Activated T-cell treated with anti-CD3 and anti-CD28 coated beads for 24 hours (primary cell): ENCODE measurements at places on chromosomes 6 and 20.
A peak's percentile ranks its signal among the peaks of the same experiment; 100 is the strongest.

- DNase-seq = no peak
Observed at GRCh38 chr6:28134015-28134414, 7.7 kb upstream of the ZKSCAN8 start.

- DNase-seq = no peak
Observed at GRCh38 chr20:8673116-8673515, 395.8 kb upstream of the PLCB4 start.

GRCh38 chr20:59823030-59823423, 110.4 kb downstream of the SYCP2 start:
- no peak for DNase-seq

GRCh38 chr20:48653706-48654051, 174.1 kb downstream of the PREX1 start:
- DNase-seq = no peak

- DNase-seq = no peak
Observed at GRCh38 chr6:166599205-166599604, 12.7 kb upstream of the RAMACL start.

GRCh38 chr6:36336779-36337241, at the start of gene BNIP5:
Gene BNIP5 (minus strand): TSS chr6:36336888. CDS start chr6:36330690, 6,198 bp downstream.
- no peak for DNase-seq

GRCh38 chr6:22071270-22072041, 225.4 kb downstream of the PRL start:
- no peak for DNase-seq

DNA sequence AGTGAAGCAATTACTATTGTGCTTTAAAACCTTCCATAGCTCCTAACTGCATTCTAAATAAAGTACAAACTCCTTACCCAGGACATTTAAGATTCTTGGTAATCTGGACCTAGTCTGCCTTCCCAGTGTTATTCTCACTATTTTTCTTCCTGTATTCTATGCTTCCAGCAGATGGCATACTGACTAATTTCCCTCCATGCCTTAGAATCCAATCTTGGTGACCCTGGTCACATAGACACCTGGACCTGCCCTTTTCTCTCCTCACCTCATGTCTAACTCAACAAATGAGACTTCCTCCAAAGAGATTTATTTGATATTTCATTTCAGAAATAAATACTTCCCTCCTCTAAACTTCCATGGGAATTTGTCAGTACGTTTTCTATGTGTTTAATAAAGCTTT, 25.8 kb downstream of the ROS1 start:
- DNase-seq = no peak

- DNase-seq = no peak
Observed at GRCh38 chr6:142879076-142879475, 65.9 kb downstream of the HIVEP2 start.

- DNase-seq = no peak
Observed at GRCh38 chr6:80622641-80623040, 516.2 kb downstream of the BCKDHB start.

DNA sequence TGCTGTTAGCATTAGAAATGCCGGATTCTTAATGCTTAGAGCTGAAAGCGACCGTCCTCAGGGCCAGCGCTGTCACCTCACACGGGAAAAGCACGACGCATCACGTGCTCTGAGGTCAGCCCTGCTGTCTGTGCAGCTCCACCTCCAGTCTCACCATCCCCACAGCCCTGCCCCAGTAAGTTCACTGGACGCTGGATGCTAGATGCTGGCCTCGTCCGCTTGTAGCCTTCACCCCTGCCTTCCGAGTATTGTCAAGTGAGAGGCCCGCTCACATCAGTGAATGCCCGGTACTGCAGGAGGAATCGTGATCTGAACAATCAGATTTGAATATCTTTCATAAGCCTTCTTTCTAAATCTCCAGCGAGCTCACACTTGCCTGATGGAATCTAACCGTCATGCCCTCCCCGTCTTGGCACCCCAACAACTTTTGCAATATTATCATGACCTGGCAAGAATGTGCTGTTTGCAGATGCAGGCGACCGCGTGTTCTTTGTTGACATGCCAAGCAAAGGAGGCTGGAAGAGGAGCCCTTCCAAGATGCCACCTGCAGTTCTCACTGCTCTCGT, 64.9 kb downstream of the DLL1 start:
- no peak for DNase-seq

- DNase-seq = no peak
Observed at GRCh38 chr6:163904186-163904585, 489.7 kb downstream of the QKI start.

DNA sequence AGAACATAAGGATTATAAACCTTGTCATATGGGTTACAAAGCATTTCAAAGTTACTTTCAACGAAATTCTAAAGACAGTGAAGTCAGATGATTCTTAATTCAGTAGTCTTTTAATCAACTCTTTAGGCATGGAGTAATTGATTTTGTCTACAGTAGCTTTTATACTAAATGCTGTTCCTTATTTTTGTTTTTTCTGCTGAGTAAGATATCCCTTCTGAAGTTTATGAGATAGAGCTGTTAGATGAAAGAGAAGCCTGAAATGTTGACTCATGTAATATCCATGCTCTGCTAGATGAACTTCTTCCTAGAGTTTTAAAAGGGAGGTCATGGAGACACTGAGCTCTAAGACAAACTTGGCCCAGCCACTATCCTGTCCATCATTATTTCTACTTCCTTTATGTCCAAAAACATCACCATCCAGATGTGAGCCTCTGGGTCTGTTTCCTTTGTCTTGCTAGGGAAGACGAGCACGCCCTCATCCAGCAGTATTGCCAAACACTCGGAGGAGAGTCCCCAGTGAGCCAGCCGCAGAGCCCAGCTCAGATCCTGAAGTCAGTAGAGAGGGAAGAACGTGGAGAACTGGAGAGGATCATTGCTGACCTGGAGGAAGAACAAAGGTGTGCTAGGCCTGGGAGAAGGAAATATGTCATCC, 550.3 kb downstream of the UTRN start:
- DNase-seq = no peak

GRCh38 chr6:117919275-117919674, 12.2 kb downstream of the SLC35F1 start:
- DNase-seq = no peak

GRCh38 chr6:90285611-90286381, 10.8 kb downstream of the BACH2 start:
- peak; percentile 41 for DNase-seq

GRCh38 chr6:135640048-135640447, 142.5 kb upstream of the AHI1 start:
- DNase-seq = no peak

DNA sequence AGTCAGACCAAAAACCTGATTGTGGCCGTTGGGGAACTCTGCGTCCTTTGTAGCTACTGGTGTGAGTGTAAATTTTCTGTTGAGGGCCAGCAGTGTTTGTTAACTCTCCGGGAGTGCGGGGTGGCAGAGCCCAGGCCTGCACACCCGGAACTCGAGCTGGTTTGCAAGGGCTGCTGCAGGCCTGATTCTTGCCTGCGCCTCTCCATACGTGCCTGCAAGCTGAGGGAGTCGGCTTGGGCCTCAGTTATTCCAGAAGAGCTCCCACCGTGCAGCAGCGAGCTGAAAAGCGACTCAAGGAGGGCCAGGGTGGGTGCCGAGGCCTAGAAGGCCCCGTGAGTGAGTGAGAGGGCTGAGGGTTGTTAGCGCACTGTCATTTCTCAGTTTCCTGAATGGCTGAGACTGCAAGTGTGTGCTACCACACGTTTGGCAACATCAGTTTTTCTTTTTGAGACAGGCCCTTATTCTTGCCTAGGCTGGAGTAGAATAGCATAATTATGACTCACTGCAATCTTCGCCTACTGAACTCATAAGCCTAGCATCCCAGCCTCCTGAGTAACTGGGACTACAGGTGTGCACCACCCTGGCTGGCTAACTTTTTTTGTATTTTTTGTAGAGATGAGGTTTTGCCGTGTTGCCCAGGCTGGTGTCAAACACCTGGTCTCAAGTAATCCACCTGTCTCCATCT, 33.9 kb upstream of the KIF13A start:
- no peak for DNase-seq

DNA sequence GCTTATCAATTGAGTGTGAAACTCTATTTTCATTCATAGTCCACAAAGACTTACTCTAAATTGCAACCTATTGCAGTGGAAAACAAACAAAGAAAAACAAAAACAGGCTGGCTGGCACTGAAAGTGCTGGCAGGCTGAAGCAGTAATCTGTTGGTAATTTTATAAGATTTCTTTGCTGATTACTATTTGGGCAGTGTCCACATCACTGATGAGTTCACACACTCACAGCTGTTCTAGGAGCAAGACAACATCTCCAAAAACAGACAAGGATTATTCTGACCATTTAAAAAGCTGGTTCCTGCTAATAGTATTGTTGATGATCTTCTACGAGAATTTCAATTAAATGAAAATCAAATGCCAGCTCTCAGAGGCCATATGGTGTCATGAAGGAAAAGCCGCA, 26.9 kb downstream of the MARCKS start:
- DNase-seq = no peak

GRCh38 chr6:77450924-77451323, 12.4 kb downstream of the HTR1B start:
- no peak for DNase-seq

GRCh38 chr20:34797012-34797995, 28.1 kb downstream of the NCOA6 start:
- DNase-seq = no peak

DNA sequence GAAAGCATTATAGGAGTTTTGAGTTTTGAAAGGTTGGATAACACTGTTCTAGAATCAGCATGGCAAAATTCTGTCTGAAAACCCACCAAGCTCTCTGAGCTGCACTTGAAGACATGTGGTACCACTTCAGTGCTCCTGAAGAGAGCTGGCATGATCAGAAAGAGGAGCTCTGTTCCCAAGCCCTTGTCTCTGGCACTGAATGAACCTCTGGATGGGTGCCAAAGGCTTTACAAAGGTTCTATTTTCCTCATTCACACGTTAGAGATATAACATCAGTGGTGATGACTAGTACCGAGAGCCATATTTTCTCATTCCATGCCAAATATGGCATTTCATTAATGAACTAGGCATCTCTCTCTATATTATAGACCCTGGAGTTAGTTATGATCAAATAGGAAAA, 301.8 kb upstream of the ID4 start:
- DNase-seq = no peak

DNA sequence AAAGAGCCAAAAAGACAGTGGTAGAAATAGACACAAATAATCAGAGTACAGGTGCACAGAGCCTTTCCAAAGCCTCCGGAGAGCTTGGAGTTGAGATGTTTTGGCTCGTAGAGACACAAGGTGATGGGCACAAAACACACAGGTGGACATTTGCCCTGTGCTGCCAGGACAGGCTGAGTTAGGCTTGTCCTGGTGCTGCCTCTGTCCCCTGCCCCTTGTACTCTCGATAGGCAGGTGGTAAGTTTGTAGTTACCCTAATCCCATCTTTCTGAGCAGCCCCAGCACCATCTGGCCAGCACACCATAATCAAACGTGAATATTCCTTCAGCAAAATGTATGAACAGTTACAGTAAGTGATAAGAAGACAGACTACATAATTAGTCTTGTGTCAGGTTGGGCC, 95.5 kb downstream of the FOXC1 start:
- no peak for DNase-seq

DNA sequence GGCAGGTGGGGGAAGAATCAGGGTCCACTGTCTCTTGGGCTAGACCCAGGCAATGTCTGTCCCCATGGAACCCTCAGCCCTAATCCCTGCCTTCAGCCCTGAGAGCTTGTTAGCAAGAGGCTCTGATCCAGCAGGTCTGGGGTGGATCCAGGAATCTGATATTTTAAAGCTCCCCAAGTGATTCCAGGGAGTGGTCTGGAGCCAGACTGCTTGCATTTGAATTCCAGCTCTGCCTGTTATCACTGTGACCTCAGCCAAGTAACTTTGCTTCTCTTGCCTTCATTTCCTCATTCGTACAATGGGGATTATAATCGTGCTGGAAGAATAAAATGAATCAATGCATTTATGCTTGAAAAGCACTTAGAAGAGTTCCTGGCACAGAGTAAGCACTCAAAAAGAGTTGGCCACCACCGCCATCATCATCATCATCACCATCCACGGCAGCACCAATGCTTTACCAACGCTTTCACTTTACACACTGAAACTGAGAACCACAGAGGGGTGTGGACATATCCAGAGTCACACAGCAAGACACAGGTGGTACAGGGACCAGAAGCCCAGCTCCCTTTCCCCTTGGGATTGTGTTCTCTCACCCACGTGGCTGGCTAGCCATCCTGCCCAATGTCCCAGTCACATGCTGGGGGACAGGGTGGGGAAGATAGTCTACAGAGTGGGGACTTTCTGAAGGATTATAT, 75.7 kb upstream of the RALY start:
- no peak for DNase-seq

- no peak for DNase-seq
Observed at GRCh38 chr6:82645536-82646230, 282.1 kb downstream of the TPBG start.

GRCh38 chr20:17995967-17996819, 27.4 kb downstream of the MGME1 start:
- peak; percentile 44 for DNase-seq

DNA sequence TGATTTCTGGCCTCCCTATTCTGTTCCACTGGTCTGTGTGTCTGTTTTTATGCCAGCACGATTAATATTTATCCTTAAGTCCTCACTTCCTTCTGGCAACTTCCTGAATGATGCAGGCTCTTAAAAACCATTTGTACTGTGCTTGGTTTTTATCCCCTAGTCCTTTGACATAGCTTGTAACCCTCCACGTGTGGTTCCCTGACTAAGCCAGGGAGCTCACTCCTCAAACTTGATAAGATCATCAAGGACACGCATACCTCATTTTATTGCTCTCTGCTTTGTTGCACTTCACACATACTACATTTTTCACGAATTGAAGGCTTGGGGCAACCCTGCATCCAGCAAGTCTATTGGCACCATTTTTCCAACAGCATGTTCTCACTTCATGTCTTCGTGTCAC, 166.4 kb upstream of the UST start:
- DNase-seq = no peak

- DNase-seq = no peak
Observed at GRCh38 chr6:88631830-88632229, 331.6 kb downstream of the RNGTT start.

DNA sequence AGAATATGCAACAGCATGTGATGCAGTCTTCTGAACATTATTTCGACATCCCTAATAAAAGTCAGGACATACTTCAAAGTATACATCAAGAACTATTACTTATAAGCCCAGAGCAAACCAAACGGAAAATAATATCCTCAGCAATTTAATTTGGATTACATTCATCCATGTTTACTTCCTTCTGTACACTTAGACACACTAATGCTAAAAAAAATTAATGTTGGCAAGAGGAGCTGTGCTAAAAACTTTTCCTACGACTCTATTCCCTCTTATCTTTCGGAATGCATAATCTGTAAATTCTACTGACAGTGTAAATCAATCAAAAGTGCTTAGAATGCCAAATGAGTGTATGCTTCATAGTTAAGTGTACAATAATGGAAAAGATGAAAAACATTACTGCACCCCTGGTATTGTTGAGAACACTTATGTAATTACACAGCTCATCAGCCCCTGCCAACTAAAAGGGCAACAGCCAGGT, 301.2 kb upstream of the HSF2 start:
- DNase-seq = no peak
